PC-3 (cell line): ENCODE measurements at places on chromosomes 16 and 17. TPM values are rescaled to one million over a fixed set of nuclear protein-coding genes. Genes with fewer than 3 reads are reported as not detected.

GJD3 gene
- total RNA-seq, result not detected in 2 replicates

CHST4 gene
- not detected in 2 replicates for total RNA-seq

TP53TG3B gene
- not detected in 2 replicates for total RNA-seq

ZNF232 gene
- 3.5 and 4.7 TPM in 2 replicates for total RNA-seq

ABCA3 gene
- 11.0 and 15.5 TPM in 2 replicates for total RNA-seq

ABCC6 gene
- total RNA-seq, result 0.73 TPM in 1 of 2 replicates, not detected in the other
